Activated CD8-positive, alpha-beta memory T cell treated with anti-CD3 and anti-CD28 coated beads for 4 hours (primary cell): ENCODE measurements at places on chromosomes 11 and 22.

- no peak for DNase-seq
These were observed 6.4 kb upstream of the ME3 start for GRCh38 chr11:86678823-86679222.

DNA sequence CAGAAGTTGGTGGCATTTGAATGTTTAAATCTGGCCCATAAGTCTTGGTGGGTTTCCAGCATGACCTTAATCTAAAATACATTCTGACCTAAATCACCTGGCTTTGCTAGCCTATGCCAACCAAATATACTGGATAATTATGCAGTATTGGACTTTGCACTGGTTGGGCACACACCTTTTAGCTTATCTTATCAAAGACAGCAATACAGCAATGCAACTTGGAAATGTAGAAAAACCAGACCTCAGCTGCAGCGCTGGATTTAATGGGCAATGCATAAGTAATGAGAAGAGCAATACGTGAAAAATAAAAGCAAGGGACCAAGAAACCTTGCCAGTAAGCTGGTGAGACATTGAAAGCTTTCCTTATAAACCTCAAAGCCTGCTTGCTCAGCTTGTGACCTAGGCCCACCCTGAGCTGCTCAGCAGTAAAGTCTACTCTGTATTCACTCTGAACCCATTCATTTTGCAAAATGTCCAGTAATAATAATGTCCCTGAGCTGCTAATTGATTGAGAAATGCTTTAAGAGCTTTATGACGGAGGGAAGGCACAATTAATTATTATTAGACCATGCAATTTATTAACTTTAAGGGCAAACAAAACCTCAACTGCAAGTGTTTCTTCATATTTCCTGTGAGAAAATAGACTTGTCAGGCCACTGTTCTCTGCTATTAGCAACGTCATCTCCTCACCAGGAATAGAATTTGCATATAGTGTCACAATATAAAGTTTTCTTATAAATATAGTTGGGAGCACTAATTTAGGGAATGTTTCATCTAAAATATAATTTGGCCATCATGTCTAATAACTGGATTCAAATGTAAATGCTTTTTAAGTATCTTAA, 49.4 kb upstream of the CEP295 start:
- DNase-seq: no peak

DNA sequence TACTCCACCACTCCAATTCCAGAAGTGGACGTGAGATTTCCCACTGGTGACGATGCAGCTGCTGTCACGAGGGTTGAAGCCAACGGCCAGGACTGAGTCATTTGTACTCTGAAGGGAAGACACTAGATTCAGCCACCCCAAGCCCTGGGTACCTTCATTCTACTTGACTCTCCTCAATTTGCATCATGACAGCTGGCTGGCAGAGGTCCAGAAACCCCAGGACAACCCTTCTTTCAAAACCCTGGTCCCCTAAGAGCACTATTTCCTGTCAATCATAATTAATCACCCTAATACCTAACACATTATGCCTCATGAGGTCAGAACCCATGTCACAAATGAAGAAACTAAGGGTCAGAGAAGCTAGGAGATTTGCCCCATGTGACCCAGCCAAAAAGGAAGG, 4.9 kb downstream of the EML3 start:
- no peak for DNase-seq

GRCh38 chr11:24820541-24820940, 323.7 kb downstream of the LUZP2 start:
- no peak for DNase-seq

DNA sequence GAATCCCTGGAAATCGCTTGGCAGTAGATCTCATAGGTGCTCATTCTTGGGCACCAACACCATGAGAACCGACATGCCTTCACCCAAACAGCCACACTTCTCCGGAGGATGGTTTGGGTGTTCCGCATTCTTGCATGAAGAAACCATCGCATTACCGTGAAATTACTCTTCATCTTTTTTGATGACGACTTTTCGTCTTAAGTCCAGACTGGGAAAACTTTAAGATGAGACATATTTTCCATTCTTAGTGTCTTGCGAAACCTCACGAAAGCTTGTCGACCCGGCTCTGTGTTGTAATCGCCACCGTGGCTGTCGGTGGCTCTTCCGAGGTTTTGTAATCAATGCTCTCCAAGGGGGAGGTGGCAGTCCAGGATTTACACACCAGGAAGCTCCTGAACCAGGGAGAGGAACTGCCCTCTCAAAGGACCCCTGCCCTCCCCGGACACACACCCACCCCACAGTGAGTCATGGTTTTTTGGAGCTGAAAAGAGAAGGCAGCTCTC, 1.7 kb downstream of the TOM1 start:
- DNase-seq: no peak

GRCh38 chr22:38314933-38315822, 2.1 kb downstream of the CSNK1E start:
- DNase-seq: no peak

- no peak for DNase-seq
These were observed 50.2 kb downstream of the AP2A2 start for GRCh38 chr11:975827-976226.

- no peak for DNase-seq
These were observed 8.0 kb upstream of the AHNAK start for GRCh38 chr11:62554387-62555167.
